ENCODE measurements at places on chromosomes 5 and 9.

- DNase-seq: no peak
Measured at GRCh38 chr9:6716766-6717165, 41.0 kb upstream of the KDM4C start.

DNA sequence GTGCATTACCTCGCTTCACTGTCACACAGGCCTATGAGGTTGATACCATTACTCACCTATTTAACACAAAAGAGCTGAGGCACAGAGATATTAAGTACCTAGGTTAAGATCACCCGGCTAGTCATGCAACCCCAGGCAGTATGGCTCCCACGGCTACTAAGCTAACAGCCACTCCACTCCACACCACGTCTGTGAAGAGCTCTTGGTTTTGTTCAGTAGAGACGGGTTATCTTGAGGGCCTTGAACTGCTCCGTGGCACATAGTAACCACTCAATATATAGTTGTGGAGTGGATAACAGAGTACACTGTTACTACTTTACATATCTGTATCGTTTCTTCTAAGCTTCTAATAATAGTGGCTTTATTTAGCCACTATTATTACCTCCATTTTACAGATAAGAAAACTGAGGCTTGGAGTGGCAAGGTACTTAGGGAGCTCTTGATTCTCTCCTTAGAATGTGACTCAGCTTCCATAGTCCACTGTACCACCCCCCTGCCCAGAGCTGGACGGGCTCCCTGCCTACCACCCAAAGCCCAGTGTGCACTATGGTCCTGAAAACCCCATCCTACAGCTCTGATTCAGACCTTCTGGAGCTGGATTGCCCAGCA is 1.0 kb upstream of the CORO2A start:
- no peak for DNase-seq

GRCh38 chr9:76887003-76887821 is 18.7 kb downstream of the PRUNE2 start:
- no peak for DNase-seq

DNA sequence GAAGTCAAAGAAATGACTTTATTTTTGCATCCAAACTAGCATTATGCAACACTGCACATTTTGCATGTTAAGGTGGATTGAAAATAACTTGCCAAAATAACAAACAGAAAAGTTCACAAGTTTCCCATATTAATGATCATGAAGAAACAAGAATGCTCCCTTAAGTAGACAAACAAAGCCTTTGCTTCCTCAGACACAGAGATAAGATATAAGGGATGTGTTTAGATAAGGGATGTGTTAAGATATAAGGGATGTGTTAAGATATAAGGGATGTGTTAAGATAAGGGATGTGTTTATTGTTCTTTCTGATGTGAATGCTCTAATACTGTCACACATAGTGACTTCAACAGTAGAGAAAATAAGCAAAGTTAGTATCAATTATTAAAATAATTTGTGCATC is 174.8 kb downstream of the GABRG2 start:
- no peak for DNase-seq

GRCh38 chr9:123597876-123598556 is 242.0 kb downstream of the CRB2 start:
- DNase-seq: no peak

DNA sequence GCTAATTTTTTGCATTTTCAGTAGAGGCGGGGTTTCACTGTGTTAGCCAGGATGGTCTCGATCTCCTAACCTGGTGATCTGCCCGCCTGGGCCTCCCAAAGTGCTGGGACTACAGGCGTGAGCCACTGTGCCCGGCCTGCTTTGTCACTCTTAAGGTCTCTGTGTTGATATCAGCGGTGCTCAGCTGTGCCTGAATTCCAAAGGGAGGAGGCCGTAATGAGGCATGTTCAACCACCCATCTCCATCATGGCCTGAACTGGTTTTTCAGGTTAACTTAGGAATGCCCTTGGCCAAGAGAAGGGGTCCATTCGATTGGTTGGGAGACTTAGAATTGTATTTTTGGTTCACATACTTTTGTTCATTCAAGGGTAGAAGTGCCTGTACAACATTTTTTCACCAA is 22.0 kb downstream of the HSD17B3 start:
- DNase-seq: no peak

DNA sequence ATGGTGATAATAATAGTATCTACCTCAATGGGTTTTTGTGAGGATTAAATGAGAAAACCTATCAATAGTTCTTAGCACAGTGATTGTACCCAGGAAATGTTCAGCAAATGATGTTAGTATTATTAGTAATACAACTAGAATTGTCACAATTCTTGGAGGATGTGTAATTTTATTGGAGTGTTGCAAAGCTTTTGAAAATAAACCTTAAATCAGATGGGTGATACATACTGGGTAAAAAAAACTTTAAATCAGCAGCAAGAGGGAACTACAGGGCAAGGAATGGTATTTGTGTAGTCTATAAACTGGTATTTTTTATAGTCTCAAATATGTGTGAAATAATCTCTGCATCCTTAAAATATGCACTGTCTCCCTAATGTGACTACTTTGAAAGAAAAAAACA is 371.6 kb downstream of the PIK3R1 start:
- DNase-seq: no peak

GRCh38 chr5:134846641-134846960 is 833 bp downstream of the C5orf24 start:
- DNase-seq: peak; percentile 34

DNA sequence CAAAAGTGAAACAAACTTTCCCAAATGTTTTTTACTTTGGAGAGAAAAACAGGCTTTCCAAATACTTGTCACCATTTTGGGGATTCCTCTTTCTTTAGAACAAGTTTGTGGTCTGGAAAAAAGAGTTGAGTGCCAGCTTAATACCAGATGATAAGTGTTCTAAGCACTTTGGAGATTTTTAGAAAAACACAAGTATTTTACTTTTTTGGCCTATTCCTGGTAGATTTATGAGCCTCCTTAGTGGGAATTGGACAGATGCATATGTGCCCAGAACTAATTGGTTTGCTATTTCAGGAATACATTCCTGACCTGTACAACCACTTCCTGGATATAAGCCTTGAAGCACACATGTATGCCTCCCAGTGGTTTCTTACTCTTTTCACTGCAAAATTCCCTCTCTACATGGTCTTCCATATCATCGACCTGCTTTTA is 40.5 kb downstream of the GPR21 start:
- DNase-seq: no peak

DNA sequence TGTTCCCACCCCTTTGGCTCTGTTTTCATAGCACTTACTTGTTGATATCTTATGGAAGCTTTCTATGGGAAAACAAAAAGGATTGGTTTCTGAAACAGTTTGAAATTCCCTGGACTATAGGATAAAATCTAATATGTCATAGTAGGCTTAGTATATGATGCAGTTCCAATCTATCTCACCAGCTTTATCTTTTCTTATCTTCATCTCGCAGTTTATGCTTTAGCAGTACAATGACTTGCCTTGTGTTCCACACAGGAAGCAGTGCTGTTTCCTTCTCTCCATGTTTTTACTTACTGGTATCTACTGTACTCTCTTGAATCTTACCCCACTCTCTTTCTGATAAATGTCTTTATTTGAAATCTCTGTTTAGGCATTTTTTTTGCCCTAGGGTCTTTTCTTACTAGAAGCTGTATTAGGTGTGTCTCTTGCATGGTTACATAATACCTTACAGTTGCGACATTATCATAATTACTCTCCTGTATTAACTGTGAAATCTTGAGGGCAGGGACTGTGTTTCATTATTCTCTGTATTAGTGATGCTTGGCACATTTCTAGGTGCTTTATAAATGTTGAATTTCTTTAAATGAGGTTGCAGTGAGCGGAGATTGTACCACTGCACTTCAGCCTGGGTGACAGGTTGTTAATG is 76.3 kb downstream of the FOCAD start:
- DNase-seq: no peak

- DNase-seq: no peak
Measured at GRCh38 chr5:111453747-111454146, 58.6 kb downstream of the STARD4 start.
